Esophagus squamous epithelium (tissue), 5 donors: ENCODE measurements at places on chromosomes 7 and 10.

- no peaks in the 10 kb centered on the region for H3K36me3 ChIP-seq
- H3K27ac ChIP-seq: no peak overlapping the region
- DNase-seq: no peak
- peaks cover 21% of the 10 kb centered on the region for H3K4me1 ChIP-seq
- no peak overlapping the region for H3K4me3 ChIP-seq
Observed at GRCh38 chr10:28586176-28586575, 53.3 kb downstream of the WAC start.

DNA sequence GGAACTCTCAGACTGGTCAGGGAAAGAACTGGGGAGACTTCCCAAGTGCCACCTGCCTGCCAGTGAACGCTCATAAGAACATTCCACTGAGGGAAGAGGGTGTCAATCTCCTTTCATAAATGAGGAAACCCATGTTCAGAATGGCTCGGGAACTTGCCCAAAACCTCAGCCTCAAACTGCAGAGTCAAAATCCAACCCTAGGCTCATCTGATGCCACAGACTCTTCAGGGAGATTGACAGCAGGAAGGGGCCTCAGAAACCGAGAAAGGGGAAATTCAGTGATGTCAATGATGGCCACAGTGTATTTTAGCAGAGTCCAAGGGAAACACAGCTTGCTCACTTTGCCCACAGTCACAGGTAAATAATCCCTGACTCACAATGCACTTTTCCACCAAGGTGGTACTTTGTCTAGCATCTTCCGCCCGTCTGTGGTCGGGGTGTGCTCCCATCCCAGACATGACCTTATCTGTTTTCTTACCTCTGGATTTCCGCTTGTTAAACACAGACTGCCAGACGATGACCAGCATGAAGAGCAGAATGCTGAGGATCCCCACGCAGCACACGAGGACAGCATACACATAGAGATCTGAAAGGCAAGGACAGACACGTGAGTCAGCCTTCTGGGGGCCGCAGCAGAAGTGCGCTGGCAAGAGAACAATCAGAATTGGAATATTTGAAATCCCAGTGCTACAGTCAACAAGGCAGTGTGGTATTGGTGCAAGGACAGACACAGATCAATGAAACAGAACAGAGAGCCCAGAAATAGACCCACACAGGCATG is 38.4 kb downstream of the VSTM4 start:
- H3K27me3 ChIP-seq: no peaks in the 10 kb centered on the region
- no peaks in the 10 kb centered on the region for H3K36me3 ChIP-seq
- H3K27ac ChIP-seq: no peak overlapping the region

DNA sequence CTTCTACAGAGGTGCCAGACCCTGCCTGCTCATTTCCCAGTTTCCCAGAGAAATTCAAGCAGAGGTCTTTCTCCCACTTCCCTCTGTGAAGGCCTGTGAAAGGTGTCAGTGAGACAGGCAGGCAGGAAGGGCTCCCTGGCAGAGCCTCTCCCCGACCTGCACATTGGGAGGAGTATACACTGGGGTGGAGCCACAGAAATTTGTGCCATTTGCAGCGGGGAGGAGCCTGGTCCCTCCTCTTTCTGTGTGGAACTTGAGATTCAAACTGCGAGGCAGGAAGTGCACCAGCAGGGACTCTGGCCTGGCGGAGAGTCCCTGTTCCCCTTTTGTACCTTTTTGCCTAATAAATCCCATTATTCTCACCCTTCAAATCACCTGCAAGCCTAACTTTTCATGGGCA is 54.6 kb upstream of the OPN4 start:
- peak overlapping the region; percentile 29 for H3K27ac ChIP-seq
- DNase-seq: no peak
- no peak overlapping the region for H3K4me3 ChIP-seq
- H3K27me3 ChIP-seq: no peaks in the 10 kb centered on the region
- H3K36me3 ChIP-seq: no peaks in the 10 kb centered on the region

DNA sequence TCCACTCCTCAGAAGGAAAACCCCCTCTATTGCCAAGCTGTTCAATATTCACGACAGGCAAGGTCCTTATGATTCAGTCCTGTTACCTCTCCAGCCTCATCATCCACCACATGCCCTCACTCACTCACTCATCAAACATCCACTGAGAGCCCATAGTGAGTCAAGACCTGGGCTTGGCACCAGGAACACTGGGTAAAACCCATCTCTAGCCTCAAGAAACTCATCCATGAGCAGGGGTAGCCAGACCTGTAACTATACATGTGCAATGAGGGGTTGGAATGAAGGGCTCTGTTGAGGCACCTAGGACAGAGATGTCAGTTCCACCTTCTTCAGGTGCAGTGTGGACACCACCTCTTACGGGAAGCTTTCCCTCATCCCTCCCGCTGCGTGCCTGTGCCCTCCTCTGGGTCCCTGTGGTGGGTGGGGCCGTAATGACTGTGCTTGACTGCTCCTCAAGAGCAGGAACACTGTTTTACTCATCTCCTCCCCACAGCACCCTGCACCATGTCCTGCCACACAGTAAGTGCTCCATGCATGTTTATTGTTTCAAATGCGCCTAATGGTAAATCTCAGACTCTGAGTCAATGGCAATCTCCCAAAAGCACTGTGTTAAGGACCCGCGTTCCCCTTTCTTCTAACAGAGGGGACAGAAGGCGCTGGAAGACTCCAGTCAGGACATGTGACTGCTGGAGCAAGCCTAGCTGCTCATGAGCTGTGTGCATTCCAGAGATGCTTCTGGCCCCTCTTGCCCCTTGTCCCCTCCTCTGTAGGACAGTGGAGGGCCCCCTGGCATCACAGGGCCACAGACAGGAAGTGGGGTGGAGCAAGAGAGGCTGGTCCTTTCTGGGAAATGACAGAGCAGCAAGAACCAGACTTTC is 95.4 kb downstream of the HIPK2 start:
- no peaks in the 10 kb centered on the region for H3K27me3 ChIP-seq
- no peak overlapping the region for H3K27ac ChIP-seq
- no peak for DNase-seq
- no peak overlapping the region for H3K4me3 ChIP-seq
- H3K36me3 ChIP-seq: no peaks in the 10 kb centered on the region

DNA sequence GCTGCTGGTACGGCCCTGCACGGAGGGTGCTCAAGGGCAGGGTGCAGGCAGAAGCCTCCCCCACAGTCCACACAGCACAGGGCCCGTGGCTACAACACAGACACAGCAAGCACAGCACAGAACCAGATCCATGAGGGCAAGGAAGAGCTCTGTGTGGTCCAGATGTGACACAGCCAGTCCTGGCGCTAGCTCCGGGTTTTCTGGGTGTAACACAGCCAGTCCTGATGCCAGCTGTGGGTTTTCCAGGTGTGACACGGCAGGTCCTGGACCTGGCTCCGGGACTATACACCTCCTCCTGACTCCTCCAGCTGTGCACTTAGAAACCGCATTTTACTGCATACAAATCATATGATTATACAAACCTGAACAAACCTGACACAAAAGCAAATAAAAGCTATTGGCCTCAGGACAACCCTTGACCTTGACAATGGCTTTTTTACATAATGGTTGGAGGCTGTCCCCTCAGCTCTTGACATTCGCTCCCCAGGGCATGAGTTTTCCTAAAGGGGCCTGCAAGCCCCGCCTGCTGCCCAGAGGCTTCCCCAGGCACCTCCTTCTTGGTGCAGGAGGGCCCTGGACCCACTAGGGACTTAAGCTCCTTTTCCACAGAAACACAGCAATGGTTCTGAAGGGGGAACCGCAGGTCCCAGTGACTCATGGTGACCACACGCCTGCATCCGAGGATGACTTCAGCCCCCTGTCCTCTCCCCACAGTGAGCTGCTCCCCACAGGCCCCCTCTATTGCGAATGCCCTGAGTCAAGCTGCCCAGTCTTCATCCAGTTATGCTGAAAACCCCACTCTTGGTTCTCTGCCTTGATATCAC is 209.6 kb downstream of the PTPRN2 start:
- no peak overlapping the region for H3K27ac ChIP-seq
- DNase-seq: no peak
- H3K4me3 ChIP-seq: no peak overlapping the region
- H3K27me3 ChIP-seq: no peaks in the 10 kb centered on the region
- H3K36me3 ChIP-seq: no peaks in the 10 kb centered on the region

DNA sequence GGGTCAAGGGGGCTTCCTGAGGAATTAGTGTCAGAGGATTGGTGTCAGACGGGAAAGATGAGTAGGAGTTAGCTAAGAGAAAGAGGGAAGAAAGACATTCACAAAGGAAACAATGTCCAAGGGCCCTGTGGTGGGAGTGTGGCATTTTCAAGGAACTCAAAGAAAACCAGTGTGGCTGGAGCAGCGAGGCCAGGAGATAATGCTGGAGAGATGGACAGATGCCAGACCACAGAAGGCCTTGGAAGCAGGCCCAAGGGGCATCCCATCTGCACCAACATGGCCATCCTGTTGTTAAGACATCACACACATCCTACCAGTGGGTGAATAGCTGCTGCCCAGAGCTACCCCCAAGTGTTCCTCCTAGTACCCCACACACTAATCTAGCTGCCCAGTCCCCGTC is 36.1 kb upstream of the CUL1 start:
- H3K4me1 ChIP-seq: no peaks in the 10 kb centered on the region
- H3K27ac ChIP-seq: no peak overlapping the region
- no peaks in the 10 kb centered on the region for H3K27me3 ChIP-seq
- H3K4me3 ChIP-seq: no peak overlapping the region

DNA sequence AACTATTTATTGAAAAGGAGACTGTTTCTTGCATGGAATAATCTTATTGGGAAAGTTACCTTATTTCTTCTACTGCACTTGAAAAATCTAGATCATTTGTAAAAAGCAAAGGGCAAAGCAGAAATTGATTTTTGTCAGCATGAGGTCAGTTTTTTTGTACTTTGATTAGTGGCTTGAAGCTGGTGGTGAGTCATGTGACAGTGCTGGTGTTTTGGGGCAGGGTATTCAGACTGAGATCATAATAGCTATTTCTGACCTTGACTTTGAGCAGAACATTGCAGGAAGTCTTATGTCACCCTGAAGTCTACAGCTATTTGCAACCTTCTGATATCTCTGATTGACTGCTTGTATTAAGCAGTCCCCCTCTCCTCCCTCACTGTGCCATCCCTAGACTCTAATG is 66.3 kb upstream of the SORCS3 start:
- H3K27ac ChIP-seq: no peak overlapping the region
- H3K4me3 ChIP-seq: no peak overlapping the region
- H3K27me3 ChIP-seq: no peaks in the 10 kb centered on the region
- no peak for DNase-seq
- H3K4me1 ChIP-seq: no peaks in the 10 kb centered on the region

DNA sequence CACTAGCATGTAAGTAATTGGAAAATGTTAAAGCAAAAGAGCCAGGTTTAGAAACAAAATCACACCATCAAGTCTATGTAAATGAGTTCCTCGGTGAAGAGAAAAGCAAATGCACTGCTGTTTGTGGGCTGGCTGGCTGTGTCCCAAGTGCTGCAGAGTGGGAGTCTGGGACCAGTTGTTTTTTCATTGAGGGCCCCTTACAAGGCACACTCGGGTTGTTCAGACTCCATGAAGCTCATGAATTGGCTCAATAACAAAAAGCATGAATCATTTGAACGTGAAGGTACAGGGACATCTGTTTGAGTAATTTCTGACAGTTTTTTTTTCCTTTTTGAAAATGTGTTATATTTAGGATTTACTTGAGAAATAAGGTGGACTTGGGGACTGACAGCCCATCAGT is 28.0 kb downstream of the GRK5 start:
- H3K27me3 ChIP-seq: no peaks in the 10 kb centered on the region
- no peak for DNase-seq
- peak overlapping the region; percentile 65 for H3K27ac ChIP-seq
- H3K4me3 ChIP-seq: no peak overlapping the region
